ENCODE measurements at places on chromosomes 11 and 22. TPM values are rescaled to one million over a fixed set of nuclear protein-coding genes. Genes with fewer than 3 reads are reported as not detected.

The SYCE3 gene
- 0.22 TPM for total RNA-seq

The NAALAD2 gene
- not detected for total RNA-seq

The HMGXB4 gene
- 8.8 TPM for total RNA-seq

The OR5P2 gene
- total RNA-seq, result not detected

The AQP11 gene
- 1.4 TPM for total RNA-seq

The CCDC87 gene
- total RNA-seq, result 0.52 TPM

The BDNF gene
- total RNA-seq, result 9.3 TPM

The FAM181B gene
- total RNA-seq, result 0.03 TPM

The POU2AF3 gene
- total RNA-seq, result 1.8 TPM

The THOC5 gene
- total RNA-seq, result 34.4 TPM

The SIK3 gene
- 7.9 TPM for total RNA-seq

The LYVE1 gene
- total RNA-seq, result 1.2 TPM

The INS gene
- total RNA-seq, result not detected

Data from A549 treated with AZD2906 at 1 μM for 4 hours (cell line).